Sciatic nerve (tissue), 2 donors: ENCODE measurements at places on chromosomes 11 and 22. TPM values are rescaled to one million over a fixed set of nuclear protein-coding genes. Genes with fewer than 3 reads are reported as not detected.

GRCh38 chr11:35247863-35248262 is 108.9 kb downstream of the CD44 start:
- DNase-seq = no peak

GRCh38 chr22:20232237-20232598 is 35.9 kb downstream of the RTN4R start:
- no peak for DNase-seq

DNA sequence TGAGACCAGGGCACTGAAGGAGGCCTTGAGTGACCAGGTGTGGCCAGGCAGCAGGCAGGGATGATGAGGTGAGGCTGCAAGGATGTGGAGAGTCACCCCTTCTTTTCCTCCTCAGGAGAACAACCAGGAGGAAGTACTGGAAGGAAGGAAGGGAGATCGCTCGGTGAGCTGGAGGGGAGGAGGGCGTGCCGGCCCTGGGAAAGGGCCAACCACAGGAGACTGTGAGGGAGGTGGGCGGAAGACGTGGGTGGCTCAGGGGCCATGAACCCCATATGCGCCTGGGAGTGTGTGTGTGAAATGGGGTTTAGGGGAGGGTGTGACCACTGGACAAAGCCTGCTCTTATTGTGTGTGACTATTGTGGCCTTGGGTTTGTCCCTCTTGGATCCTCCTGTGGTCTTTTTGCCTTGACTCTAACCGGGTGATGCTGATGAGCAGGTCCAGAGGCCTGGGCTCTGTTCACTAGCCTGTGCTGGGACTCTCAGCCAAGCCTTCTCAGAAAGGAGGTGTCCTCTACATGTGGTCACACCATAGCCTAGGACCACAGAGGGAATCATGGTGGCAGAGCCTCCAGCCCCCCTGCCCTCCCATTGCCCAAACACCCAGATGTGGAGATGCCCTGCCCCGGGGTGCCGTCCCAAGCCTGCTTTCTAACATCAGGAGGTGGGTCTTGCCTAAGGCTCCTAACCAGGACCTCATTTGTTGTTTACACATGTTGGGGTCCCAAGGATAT is 41.3 kb upstream of the TUB start:
- DNase-seq = no peak

The OR52E8 gene
- not detected for total RNA-seq
